Bladder microvascular endothelial cell (primary cell): ENCODE measurements at places on chromosomes 2 and 18. TPM values are rescaled to one million over a fixed set of nuclear protein-coding genes. Genes with fewer than 3 reads are reported as not detected.

RNF144A gene
- 13.3 and 13.9 TPM in 2 replicates for total RNA-seq

IRS1 gene
- total RNA-seq = 0.06 and 0.16 TPM in 2 replicates

LBX2 gene
- 1.3 and 1.9 TPM in 2 replicates for total RNA-seq

PID1 gene
- total RNA-seq = 0.16 and 0.76 TPM in 2 replicates

HSPD1 gene
- total RNA-seq = 126 and 196 TPM in 2 replicates

HOXD9 gene
- total RNA-seq = 6.8 and 10.7 TPM in 2 replicates
